Frontal cortex (tissue), 4 donors: ENCODE measurements at places on chromosomes 3 and 15. TPM values are rescaled to one million over a fixed set of nuclear protein-coding genes. Genes with fewer than 3 reads are reported as not detected.

- no peak for DNase-seq
Observed at GRCh38 chr15:60912984-60913697, 316.0 kb downstream of the RORA start.

DNA sequence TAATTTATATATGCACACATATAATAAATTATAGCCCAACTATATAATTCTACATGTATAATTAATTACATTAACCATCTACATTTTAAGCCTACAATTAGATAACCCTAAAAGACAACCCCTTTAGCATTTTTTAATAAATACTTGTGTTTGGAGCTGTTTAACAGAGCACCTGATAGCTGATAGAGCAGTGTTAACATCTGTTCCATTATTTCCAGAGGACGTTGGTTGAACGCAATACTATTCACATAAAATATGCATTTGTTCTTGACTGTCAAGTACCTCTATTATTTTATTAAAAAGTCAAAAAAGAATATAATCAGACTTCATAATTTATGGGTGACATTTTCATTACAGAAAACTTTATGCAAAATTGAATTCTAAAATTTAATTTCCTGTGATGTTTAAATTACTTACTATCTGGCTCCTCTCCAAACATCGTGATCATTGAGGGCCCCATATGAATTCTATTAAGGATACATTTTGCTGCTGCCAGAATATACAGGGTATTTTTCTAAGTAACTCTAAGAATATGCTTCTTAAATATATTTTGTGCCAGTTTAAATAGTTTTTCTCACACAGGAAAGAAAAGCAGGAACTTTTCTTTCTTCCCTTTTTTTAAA, 234.3 kb downstream of the SHOX2 start:
- DNase-seq: no peak

DNA sequence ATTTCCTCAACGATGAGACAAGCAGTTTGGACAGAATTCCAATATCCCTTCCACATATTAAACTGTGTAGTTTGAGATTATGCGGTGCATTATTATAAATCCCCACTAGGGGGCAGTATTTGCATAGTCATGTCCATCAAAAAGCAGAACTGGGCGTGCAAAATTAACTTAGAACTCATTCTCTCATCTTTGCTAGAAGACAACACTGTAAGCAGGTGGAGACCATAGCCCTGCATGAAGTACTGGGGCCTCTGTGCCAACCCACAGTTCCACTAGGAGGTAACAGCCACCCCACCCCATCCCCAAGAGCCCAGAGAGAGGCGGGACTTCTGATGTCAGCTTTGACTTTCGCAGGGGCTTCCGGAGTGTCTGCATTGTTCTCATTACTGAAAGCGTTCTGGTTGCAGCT, 106.6 kb upstream of the TMC3 start:
- no peak for DNase-seq

GRCh38 chr15:69868756-69869155, 229.0 kb downstream of the TLE3 start:
- DNase-seq: no peak

MYZAP gene
- 1.6 TPM for total RNA-seq
